Stimulated activated CD4-positive, alpha-beta T cell treated with anti-CD3 and anti-CD28 coated beads, Interleukin-12 subunit alpha, Interleukin-12 subunit beta, amount 100 ng/mL, for 4 hours (primary cell): ENCODE measurements at places on chromosomes 1 and 21.

GRCh38 chr1:180911640-180912191 lies 981 bp upstream of the KIAA1614 start:
- no peak for DNase-seq

- DNase-seq: no peak
Observed at GRCh38 chr1:41656825-41657500, 172.5 kb upstream of the EDN2 start.

DNA sequence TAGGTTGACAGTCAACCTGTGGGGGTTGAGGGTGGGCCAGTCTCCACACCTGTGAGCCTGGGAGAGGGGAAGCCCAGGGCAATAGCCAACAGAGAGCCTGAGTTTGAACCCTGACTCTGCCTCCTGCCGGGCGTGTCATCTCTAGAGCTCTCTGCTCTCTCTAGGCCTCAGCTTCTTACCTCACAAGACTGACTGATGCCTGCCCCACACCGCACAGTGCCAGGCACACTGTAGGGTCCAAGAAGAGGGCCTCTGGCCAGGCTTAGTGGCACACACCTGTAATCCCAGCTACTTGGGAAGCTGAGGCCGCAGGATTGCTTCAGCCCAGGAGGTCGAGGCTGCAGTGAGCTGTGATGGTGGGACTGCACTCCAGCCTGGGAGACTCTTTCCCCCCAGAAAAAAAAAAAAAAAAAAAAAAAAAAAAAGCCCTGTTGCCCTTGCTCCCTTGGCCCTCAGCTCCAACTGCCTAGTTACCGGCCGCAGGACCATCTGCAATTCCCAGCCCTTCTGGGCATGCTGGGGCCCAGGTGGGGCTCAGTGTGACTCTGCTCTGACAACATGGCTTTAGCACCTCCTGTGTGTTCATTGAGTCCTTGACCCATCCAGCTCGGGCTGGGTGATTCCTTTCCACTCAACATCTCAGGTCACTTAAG lies 25.1 kb downstream of the GRHL3 start:
- no peak for DNase-seq

DNA sequence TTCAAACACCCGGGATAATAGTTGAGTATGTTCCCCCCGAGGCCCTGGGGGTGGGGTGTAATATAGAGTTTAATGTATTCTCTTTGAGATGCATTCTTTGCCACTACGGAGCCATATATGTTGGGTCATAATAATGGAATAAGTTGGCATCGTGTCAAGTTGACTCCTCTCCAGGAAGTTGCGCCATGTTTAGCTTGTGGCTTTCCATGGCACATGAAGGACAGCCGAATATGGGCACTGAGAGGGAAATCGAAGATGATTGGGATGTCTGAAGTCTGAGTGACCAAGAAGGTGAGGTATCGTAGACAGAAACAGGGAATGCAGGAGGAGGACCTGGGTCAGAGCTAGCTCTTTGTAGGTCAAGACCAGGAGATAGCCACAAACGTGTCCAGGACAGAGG lies 92.6 kb downstream of the PAX7 start:
- no peak for DNase-seq

GRCh38 chr1:175823406-175823805 lies 80.0 kb upstream of the TNR start:
- no peak for DNase-seq
